Stimulated activated CD8-positive, alpha-beta memory T cell treated with anti-CD3 and anti-CD28 coated beads, Interleukin-4, amount 100 ng/mL, for 24 hours (primary cell): ENCODE measurements at places on chromosomes 16 and 17.
A peak's percentile ranks its signal among the peaks of the same experiment; 100 is the strongest.

DNA sequence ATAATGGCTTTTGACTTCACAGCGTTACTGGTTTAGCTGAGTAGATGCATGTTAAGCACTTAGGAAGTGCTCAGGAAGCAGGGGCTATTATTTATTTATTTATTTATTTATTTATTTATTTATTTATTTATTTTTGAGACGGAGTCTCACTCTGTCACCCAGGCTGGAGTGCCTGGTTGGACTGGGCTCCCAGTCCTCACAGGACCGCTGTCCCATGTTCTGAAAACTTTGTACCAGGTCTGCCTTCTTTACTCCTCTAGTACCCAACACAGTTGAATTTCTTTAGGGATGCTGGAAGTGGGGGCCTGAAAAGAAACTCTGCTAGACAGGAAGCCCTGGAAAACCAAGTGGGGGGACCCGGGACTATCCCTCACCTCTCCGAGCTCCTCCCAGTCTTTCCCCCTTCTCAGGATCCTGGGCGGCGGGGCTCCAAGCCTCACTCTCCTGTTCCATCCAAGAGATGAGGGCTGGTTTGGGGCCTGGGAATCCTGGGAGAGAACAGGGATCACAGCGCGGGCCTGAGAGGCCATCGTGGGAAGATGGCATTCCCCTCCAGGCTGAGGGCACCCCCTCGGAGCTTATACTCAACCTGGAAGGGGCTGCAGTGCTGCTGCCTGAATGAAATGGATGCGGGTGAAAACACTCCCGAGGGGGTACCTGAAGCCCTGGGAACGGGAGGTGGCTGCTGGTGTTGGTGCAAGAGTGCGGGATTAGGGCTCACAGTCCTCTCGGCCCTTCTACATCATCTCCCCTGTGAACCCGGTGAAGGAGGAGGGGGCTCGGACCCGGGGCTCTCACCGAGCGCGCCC, 674 bp downstream of the ZNF688 start:
- DNase-seq = no peak

DNA sequence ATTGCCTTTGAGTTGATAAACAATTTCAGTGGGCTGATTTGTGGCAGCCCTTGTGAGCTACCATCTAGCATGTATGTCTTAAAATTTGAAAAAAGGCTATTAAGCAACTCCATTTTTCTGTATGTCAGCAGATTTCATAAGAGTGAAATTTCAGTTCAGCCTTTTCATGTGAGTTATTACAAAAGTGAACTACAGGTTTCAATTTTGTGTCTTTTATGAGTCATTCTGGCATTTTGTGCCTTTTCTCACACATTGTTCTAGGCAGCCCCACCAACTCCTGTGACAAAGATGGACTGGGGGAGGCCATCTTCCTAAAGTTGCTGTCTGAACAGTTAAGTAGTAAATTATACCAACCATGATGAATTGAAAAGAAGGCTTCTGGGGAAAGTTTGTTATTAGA, 52.1 kb downstream of the USP10 start:
- DNase-seq = no peak

DNA sequence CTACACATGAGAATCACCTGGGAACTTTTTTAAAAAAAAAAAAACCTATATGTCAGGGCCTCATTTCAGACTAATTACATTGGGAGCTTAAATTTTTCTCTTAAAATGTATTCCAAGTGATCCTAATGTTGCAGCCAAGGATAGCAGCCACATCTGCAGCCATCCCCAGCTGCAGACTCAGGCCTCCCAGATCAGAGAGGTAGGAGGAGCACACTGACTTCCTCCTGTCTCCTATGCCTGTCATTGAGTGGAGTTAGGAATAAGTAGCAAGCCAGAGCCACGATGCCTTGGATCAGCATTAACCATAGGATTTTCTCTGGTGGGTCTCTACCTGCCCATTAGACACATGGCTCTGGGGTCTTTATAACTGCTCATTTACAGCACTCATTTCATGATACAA, 463.5 kb downstream of the HS3ST4 start:
- DNase-seq = no peak

- DNase-seq = no peak
Observed at GRCh38 chr16:83951544-83951943, 1.5 kb upstream of the OSGIN1 start.

DNA sequence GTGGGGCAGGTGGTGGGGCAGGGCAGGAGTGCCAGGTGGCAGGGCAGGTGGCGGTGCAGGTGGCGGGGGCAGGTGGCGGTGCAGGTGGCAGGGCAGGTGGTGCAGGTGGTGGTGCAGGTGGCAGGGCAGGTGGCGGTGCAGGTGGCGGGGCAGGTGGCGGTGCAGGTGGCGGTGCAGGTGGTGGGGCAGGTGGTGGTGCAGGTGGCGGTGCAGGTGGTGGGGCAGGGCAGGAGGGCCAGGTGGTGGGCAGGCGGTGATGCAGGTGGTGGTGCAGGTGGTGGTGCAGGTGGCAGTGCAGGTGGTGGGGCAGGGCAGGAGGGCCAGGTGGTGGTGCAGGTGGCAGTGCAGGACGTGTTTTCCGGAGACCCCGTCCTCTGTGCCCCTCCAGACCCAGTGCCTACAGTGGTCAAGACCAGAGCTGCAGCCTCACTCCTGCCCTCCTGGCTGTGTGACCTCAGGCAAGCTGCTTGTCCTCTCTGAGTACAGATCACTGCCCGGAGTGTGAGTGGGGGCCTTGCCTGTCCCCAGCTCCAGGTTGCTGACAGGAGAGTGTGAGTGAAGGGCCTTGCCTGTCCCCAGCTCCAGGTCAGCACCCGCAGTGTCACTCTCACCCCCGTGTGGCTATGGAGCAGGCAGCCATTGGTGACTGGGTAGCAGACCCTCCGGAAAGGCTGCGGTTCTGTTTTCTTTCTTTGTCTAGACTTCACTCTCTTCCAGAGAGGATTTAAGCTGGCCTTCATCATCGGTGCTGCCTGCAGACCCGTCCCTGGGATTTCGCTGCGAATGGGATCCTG, 16.1 kb upstream of the NPTX1 start:
- DNase-seq = no peak

DNA sequence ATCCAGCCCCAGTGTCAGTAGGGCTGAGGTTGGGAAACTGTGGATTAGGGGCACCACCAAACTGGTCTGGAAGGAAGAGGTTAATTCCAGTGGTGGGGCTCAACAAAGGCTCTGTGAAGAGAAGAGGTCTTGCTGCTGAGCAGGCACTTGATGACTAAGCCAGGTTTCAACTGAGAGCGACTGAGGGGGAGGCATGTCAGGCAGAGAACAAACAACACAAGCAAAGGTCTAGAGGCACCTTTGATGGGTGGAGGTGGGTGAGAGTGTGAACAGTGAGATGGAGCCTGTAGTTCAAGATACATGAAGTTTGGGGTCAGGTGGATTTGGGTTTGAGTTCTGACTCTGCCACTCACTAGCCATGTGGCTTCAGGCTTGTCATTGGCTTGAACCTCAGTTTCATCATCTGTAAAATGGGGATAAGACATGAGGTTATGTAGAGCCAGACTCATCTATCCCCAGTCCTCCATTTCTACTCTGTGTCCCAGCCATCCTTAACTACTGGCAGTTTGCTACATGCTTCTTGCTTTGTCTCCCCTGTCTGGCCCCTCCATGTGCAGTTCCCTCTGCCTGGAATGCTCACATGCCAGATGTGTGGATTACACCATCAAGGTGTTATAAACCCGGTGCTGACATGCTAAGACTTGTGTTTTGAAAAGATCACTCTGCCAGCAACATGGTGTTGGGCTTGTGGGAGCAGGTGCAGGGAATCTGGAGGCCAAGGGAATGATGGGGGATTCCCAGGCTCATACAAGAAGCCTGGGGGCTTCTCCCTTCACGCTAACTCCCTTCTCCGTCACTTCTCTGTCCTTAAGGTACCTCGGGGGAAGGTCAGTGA, 3.0 kb upstream of the RMI2 start:
- no peak for DNase-seq

- DNase-seq = no peak
Observed at GRCh38 chr16:29862383-29862883, 593 bp downstream of the CDIPT start.

DNA sequence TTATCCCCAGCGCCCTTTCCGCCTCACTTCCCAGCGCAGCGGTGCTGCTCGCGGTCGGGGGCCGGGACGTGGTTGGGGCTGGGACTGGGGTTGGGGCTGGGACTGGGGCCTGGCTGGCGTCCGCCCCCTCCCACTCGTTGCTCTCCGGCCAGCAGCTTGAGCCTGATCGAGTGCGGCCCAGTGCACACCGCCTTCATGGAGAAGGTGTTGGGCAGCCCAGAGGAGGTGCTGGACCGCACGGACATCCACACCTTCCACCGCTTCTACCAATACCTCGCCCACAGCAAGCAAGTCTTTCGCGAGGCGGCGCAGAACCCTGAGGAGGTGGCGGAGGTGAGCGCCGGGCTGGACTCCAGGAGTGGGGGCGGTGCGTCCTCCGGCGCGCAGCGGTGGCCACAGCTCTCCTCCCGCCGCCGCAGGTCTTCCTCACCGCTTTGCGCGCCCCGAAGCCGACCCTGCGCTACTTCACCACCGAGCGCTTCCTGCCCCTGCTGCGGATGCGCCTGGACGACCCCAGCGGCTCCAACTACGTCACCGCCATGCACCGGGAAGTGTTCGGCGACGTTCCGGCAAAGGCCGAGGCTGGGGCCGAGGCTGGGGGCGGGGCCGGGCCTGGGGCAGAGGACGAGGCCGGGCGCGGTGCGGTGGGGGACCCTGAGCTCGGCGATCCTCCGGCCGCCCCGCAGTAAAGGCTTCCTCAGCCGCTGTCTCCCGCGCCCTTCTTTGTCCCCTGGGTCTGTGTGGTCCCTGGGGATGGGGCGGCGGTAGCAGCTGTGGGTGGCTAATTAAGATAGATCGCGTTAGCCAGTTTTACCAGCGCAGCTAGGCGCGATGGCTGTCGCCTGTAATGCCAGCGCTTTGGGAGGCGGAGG, 1.8 kb downstream of the HSD17B1 start:
- peak; percentile 70 for DNase-seq

- no peak for DNase-seq
Observed at GRCh38 chr17:37829592-37830123, 84.8 kb upstream of the HNF1B start.

GRCh38 chr16:9226924-9227323, 135.5 kb downstream of the HAPSTR1 start:
- DNase-seq = no peak

DNA sequence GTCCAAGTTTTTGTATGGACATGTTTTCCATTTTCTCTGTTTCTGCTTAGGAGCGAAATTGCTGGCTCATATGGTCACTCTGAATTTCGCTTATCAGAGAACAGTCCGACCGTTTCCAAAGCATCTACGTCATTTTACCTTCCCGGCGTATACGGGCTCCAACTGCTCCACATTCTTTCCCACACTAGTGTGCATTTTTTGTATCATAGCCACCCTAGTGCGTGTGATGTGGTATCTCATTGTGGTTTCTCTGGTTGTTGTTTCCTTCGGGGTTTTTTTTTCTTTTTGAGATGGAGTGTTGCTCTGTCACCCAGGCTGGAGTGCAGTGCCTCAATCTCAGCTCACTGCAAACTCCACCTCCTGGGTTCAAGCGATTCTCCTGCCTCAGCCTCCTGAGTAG, 31.0 kb upstream of the BHLHA9 start:
- DNase-seq = no peak

GRCh38 chr16:89355686-89356085, 134.7 kb downstream of the ANKRD11 start:
- DNase-seq = no peak

DNA sequence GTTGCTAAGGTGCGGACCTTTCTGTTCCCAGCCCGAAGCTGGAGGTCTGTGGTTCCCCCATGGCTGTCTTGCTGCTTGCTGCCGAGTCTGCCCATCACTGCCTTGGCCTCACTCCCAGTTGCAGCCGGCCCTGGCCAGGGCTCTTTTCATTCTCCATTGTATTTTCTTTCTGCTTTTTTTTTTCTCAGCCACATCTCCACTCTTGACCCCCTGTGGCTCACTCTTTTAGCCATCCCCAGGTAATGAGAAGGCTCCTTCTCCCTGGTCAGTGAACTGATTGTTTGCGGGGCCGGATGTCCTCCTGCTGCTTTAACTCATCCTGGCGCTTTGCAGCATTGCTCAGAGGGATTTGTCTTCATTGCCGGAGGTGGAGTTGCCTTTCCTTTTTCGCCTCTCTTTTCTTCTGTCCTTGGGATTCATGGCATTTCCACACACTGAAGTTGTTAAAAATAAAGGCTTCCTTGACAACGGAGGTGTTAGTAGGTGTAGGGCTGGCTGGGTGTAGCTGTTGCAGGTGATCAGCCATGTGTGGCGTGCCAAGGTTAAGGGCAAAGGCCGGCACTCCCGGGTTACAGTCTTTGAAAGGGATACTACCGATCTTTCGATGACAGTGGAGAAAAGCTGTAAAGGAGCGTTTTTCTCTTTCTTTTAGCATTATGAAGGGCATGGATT, 34.1 kb downstream of the MAP2K6 start:
- no peak for DNase-seq
